ENCODE measurements at places on chromosomes 12 and 14. TPM values are rescaled to one million over a fixed set of nuclear protein-coding genes. Genes with fewer than 3 reads are reported as not detected.

GRCh38 chr12:15629761-15630160, 159.4 kb downstream of the EPS8 start:
- no peak for DNase-seq

GRCh38 chr14:34620115-34620514, 9.8 kb downstream of the SNX6 start:
- no peak for DNase-seq

GRCh38 chr14:59848671-59849070, 21.9 kb downstream of the RTN1 start:
- DNase-seq = no peak

DNA sequence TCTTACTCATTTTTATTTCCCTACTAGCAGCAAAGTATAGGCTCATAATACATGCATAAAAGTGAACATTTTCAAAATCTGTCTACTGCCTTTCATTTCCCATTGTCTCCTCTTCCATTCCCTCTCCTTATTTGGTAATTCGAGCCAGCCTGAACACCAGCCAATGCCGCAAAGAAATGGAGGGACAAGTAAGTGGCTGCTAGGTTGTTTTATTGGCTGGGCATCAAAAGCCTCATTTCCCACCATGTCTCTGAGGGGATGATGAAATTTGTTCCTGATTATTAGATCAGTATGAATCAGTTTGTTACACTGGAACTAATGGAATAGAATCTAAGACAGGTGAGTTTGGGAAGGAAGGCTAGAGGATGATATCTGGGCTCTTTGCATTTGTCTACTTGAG, 143.5 kb downstream of the KCNA5 start:
- no peak for DNase-seq

DNA sequence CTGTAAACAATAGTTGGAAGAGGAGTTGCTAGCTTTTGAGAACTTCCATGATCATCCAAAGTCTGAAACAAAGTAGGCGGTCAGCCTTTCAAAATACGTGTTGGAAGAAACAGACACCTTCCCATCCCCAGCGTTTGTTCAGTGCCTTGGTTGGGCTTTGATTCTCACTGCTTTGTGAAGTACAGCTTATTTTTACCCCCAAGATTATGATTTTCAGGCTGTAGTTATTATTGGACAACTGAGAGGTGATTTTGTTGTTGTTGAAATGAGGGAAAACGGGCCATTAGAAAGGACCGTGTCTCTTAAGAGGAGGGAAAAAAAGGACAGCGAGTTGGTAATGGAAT, 921 bp upstream of the CEP83 start:
- DNase-seq = no peak

- DNase-seq = no peak
These were observed 16.3 kb downstream of the ELK3 start for GRCh38 chr12:96210376-96211055.

DNA sequence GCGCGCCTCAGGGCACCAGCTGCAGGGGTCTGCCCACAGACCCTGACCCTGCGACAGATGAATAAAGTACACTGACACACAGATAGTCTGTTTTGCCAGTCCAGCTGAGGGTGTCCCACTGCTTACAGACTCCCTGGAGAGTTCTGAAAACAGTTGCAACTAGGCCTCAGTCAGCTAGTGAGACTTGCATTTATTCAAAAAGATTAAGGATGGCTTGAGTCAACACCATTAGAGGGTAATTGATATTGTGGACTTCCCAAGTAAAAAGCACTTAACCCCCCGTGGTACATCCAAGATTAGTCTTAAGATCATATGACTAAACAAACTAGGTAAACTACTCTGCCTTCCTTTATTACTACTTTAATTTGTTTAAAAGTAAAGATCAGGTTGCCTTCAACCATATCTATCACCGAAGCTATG, 11.1 kb upstream of the PSEN1 start:
- DNase-seq = no peak

GRCh38 chr12:52956987-52957386, 8.1 kb downstream of the KRT18 start:
- no peak for DNase-seq

GRCh38 chr12:28569698-28570411, 379.6 kb downstream of the CCDC91 start:
- DNase-seq = no peak

DNA sequence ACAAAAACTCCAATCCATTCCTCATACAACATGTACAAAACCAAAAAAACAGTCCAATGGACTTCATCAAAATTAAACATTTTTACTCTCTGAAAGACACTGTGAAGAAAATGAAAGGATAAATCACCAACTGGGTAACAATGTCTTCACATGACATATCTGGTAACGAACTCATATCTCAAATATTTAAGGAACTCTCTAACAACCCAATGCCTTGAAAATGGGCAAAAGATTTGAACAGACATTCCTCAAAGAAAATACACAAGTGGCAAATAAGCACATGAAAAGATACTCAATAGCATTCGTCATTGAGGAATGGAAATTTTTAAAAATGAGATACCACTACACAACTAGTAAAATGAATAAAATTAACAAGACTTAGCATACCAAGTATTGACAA, 198.7 kb upstream of the RASSF8 start:
- no peak for DNase-seq

DNA sequence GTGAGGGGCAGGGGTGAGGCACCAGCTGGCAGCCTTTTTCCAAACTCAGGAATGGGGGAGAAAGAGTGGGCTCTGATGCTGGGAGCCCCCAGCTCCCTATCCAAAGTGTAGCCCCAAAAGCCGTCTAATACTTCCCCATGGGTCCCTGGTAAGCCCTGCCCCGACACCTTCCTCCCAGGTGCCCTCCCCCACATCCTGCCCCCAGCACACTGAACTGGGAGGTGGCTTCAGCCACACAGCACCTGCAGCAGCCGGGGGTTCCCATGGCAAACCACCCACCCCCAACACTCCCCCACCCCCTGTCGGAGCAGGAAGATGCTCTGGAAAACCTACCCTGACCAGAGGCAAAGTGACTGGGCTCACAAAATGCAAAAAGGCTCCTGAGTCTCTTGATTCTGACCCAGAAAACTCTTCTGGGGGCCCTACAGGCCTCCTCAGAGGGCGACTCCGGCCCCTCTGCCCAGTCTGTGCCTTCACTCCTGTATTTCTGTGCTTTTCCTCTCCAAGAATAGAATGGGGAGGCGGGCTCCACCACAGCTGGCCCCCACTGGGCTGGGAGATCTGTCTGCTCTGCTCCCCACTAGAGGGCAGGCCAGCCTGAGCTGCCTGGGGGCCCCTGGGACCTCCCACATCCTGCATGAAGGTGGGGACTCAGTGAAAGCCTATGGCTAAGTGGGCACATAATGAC, 81.6 kb downstream of the ITPK1 start:
- DNase-seq = no peak

DNA sequence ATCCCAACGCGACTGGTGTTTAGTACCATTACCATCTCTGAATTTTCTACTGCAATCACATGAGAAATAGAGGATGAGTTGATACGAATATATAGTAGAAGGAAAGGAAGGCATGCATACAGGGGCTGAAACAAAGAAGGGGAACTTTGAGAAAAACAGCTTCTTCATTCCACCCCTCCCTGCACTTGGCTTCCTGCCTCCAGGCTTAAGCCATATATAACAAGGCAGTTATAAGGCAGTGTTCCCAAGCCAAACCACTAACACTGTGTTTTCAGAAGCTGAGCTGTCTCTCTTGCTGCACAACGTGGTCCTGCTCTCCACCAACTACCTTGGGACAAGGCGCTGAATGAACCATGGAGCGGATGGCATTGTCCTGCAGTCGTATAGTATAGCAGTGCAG, 11.0 kb downstream of the LETMD1 start:
- DNase-seq = no peak

DNA sequence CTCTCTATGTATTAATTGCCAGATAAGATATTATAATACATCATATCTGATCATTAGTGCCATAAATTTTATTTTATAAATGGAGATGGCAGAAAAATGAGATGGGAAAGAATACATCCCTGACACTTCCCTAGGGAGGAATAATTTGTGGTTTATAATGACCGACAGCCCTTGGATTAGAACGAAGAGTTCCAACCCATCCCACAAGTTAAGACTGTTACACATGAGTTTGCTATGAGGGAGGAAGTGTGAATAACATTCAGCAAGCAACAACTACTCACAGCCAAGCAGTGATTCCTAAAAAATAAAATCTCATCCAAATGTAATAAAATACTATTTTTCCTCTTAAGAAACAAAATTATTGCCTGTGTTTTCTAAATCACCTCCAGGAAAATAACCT, 299.0 kb downstream of the CCDC91 start:
- no peak for DNase-seq

DNA sequence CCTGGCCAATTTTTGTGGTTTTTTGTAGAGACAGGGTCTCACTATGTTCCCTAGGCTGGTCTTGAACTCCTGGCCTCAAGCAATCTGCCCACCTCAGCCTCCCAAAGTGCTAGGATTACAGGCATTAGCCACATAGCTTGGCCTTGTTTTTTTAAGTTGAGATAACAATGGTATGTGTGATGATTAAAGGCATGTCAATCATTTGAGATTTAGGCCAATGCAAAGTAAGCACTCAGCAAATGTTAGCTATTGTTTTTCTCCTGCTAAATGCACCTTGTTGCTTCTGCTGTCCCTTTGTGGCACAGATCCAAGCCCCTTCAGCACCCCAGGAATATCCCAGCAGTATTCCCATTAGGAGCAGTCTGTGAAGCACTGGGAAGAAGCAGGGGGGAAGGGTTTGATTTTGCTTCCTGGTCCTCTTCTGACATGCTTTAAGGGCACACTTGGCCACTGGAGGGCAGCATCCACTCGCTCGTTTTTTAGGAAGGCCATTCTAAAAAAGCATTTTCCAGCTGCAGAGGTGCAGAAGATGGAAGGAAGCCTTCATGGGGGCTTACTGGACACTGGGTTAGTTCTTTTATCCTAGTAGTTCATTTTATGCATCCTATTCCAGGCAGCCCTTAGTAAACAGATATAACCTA, 70.2 kb upstream of the ZFP36L1 start:
- DNase-seq = peak; percentile 72

GRCh38 chr12:79838359-79838758, 96.5 kb downstream of the PPP1R12A start:
- no peak for DNase-seq

GRCh38 chr14:54792288-54792687, 110.3 kb downstream of the GCH1 start:
- DNase-seq = no peak

GRCh38 chr12:6688543-6688998, 604 bp downstream of the ZNF384 start:
- peak; percentile 85 for DNase-seq

DNA sequence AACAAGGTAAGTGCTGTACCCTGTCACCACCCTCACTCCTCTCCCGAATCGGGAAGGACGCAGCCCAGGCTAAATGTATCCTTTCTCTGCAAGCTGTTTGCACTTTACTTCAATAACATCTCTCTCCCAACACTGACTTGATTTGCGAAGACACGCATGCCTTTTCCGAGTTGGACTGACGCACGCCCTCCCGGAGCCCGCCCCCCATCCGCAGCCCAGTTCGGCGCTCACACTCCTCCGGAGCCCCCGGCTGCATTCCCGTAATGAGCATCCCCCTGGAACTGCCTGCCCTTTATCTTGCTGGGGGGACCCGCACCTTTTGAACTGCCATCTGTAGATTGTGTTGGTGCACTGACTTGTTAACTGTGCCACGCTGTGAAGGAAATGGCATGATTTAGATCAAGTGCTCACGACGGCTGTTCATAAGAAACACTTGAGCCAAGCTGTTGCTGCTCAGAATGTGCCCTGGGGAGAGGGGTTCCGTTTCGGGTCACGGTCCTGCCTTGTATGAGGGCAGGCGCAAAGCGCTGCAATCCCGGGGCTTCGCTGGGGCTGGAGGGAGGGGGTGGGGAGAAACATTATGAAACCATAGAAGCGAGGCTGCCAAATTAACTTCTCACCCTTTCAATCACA, 176.6 kb upstream of the CDKN3 start:
- no peak for DNase-seq

- no peak for DNase-seq
These were observed 67.3 kb upstream of the VRK1 start for GRCh38 chr14:96729889-96730288.

GRCh38 chr12:47779943-47780504, 7.0 kb downstream of the SLC48A1 start:
- no peak for DNase-seq

- no peak for DNase-seq
These were observed 8.5 kb upstream of the FKBP11 start for GRCh38 chr12:48933664-48934311.

GRCh38 chr12:59517522-59517921, 78.3 kb upstream of the SLC16A7 start:
- DNase-seq = no peak

DNA sequence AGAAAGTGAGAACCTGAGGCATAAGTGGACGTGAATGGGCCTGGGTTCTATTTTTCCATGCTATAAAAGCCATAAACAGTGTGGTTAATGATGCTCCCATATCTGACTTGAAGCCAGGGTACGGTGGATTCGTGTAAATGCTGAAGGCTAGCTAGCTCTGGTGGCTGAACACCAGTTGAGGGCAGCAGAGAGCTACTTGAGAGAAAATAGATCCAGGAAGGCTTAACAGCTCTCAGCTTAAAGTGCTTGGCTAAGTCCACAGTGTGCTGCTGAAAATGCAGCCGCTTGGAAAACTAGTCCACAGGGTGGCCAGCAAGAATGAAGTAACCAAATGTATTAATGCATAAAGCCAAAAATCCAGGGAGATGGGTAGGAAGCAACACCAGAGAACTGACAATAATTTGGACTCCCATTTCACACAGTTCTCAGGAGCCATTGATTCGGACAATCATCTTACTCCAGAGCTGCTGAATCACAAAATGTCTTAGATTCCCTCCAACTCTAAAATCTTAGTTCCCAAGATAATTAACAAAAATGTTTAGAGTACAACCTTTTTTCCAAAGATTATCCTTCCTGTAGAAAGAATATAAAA, 15.0 kb upstream of the FOXG1 start:
- no peak for DNase-seq

The CLMN gene
- total RNA-seq = 7.1 TPM

The SALL2 gene
- total RNA-seq = 23.7 TPM

The TRPV4 gene
- 0.27 TPM for total RNA-seq

The ARMH4 gene
- 47.2 TPM for total RNA-seq

The SYT10 gene
- 1.3 TPM for total RNA-seq

The GYS2 gene
- total RNA-seq = not detected

The RAB15 gene
- 27.3 TPM for total RNA-seq

The PZP gene
- not detected for total RNA-seq

The NRIP2 gene
- 1.7 TPM for total RNA-seq

The RPGRIP1 gene
- 6.0 TPM for total RNA-seq

The NAP1L1 gene
- total RNA-seq = 217 TPM

The PROX2 gene
- total RNA-seq = not detected

The SMARCD1 gene
- total RNA-seq = 61.9 TPM

The SLC25A47 gene
- total RNA-seq = not detected

The R3HDM2 gene
- total RNA-seq = 35.0 TPM

The FLRT2 gene
- total RNA-seq = 102 TPM
